Stimulated activated effector memory CD8-positive, alpha-beta T cell treated with anti-CD3 and anti-CD28 coated beads, Interleukin-12 subunit alpha, Interleukin-12 subunit beta, amount 100 ng/mL, for 72 hours (primary cell): ENCODE measurements at places on chromosomes 1 and 21.

- DNase-seq: no peak
These were observed 848.8 kb downstream of the BRINP3 start for GRCh38 chr1:189628857-189629256.

GRCh38 chr1:7517611-7518330 is 253.3 kb upstream of the VAMP3 start:
- no peak for DNase-seq

- DNase-seq: no peak
These were observed 23.2 kb downstream of the SLC27A3 start for GRCh38 chr1:153798468-153798780.

DNA sequence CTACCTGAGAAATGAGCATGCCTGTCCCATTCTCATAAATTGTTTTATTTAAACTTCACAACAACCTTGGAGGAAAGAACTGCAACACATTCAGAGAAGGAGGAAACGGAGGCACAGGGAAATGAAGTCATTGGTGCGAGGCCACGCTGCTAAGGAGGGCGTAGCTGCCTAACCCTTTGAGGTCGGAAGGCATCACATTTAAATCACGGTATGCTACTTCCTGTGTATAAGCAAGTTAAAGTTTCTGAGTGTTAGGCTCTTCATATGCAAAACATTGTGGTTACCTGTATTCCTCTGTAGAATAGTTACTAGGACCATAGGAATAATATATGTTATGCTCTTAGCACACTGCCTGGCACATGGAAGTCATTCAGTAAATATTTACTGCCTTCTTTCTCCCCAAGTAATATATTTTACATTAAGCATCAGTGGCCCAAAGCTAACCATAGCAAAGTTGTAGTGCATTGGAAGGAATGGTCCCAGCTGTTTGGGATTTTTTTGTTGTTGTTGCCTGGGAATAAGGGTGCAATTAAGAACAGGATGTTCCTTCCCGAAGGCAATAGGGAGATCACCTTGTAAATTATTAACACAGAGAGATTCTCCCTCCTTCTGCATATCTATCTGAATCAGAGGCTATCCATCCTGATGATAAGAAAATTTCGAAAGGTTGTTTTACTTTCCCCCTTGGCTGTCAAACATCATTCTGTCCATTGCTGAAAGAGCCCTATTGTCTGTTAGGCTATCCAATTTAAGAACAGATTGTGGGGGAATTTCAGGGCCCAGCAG is 192.2 kb upstream of the C8B start:
- DNase-seq: no peak

DNA sequence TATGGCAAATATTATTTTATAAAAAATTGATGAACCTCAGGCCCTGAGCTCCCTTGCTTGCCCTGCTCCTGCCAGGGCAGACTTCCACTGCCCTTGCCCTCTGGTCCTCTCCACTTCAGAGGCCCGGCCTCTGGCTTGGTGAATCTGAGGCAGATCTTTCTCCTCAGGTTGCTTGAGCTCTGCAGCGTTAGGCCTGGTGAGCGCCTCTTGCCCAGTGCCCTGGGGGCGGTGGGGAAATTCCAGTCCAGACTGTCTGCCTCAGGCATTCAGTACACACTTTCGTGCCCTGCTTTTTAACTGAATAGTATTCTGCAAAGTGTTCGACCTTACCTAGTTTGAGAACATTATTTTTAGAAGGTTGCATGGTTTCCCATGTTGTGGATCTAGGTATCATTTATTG is 98.2 kb downstream of the PCBP3 start:
- no peak for DNase-seq

GRCh38 chr21:32712641-32713040 is 15.2 kb downstream of the SYNJ1 start:
- no peak for DNase-seq

- DNase-seq: no peak
These were observed 21.7 kb upstream of the PROX1 start for GRCh38 chr1:213966122-213966521.

GRCh38 chr1:72062584-72062983 is 219.8 kb downstream of the NEGR1 start:
- no peak for DNase-seq

GRCh38 chr21:32765058-32765457 is 6.5 kb downstream of the PAXBP1 start:
- no peak for DNase-seq
